Left renal pelvis (tissue), 4 donors: ENCODE measurements at places on chromosomes 5 and 9. TPM values are rescaled to one million over a fixed set of nuclear protein-coding genes. Genes with fewer than 3 reads are reported as not detected.

Gene RNF183
- 0.30 TPM for polyA plus RNA-seq

Gene PCDHA7
- polyA plus RNA-seq = 0.14 TPM

Gene IL31RA
- 0.07 TPM for polyA plus RNA-seq

Gene ORM2
- 0.35 TPM for polyA plus RNA-seq

Gene AQP3
- 42.2 TPM for polyA plus RNA-seq

Gene CCL21
- 23.5 TPM for polyA plus RNA-seq

Gene PCDHGA2
- 6.8 TPM for polyA plus RNA-seq

Gene SPINK7
- polyA plus RNA-seq = 1.1 TPM

Gene LCN9
- polyA plus RNA-seq = not detected

Gene CKMT2
- 5.6 TPM for polyA plus RNA-seq

Gene WDR38
- polyA plus RNA-seq = 0.60 TPM

Gene PCDHGA12
- polyA plus RNA-seq = 1.5 TPM

Gene SCGB3A2
- polyA plus RNA-seq = 6.9 TPM

Gene NTNG2
- 0.40 TPM for polyA plus RNA-seq

Gene MAMDC2
- polyA plus RNA-seq = 9.1 TPM

Gene CRHBP
- polyA plus RNA-seq = 6.4 TPM

Gene ADAMTS2
- 12.6 TPM for polyA plus RNA-seq

Gene C9orf50
- polyA plus RNA-seq = 1.1 TPM

Gene GRIA1
- 1.4 TPM for polyA plus RNA-seq

Gene MARCHF11
- polyA plus RNA-seq = 5.0 TPM

Gene BTNL3
- polyA plus RNA-seq = not detected

Gene GMCL2
- polyA plus RNA-seq = not detected

Gene OR13C5
- polyA plus RNA-seq = not detected

Gene MYOZ3
- 6.0 TPM for polyA plus RNA-seq

Gene GLRA1
- polyA plus RNA-seq = not detected

Gene SLC4A9
- polyA plus RNA-seq = 0.63 TPM

Gene AIF1L
- 21.4 TPM for polyA plus RNA-seq

Gene GBGT1
- 2.3 TPM for polyA plus RNA-seq

Gene PLPP1
- 78.4 TPM for polyA plus RNA-seq

Gene CCL27
- 0.66 TPM for polyA plus RNA-seq

Gene WNK2
- 10.3 TPM for polyA plus RNA-seq

Gene C9orf153
- 0.29 TPM for polyA plus RNA-seq

Gene FST
- polyA plus RNA-seq = 174 TPM

Gene ZNF354C
- polyA plus RNA-seq = 22.3 TPM

Gene CATSPER3
- 1.2 TPM for polyA plus RNA-seq

Gene TARS1
- polyA plus RNA-seq = 142 TPM

Gene AFF4
- polyA plus RNA-seq = 60.5 TPM

Gene COL15A1
- polyA plus RNA-seq = 29.8 TPM

Gene DOK3
- polyA plus RNA-seq = 4.4 TPM

Gene SELENOP
- polyA plus RNA-seq = 497 TPM

Gene IL12B
- not detected for polyA plus RNA-seq

Gene ENC1
- 35.7 TPM for polyA plus RNA-seq

Gene GOLM1
- polyA plus RNA-seq = 155 TPM

Gene TPPP
- 4.0 TPM for polyA plus RNA-seq

Gene EFCAB9
- polyA plus RNA-seq = not detected

Gene HSD17B4
- polyA plus RNA-seq = 138 TPM

Gene MZB1
- 0.39 TPM for polyA plus RNA-seq

Gene HAVCR2
- polyA plus RNA-seq = 5.4 TPM

Gene ABL1
- polyA plus RNA-seq = 75.7 TPM

Gene TXNDC8
- not detected for polyA plus RNA-seq

Gene C9orf43
- 0.34 TPM for polyA plus RNA-seq

Gene SPINK5
- polyA plus RNA-seq = 0.32 TPM

Gene SLC6A3
- polyA plus RNA-seq = 0.14 TPM

Gene LAMC3
- 27.4 TPM for polyA plus RNA-seq

Gene LVRN
- polyA plus RNA-seq = 13.6 TPM

Gene INSL6
- polyA plus RNA-seq = 0.29 TPM

Gene FCN2
- not detected for polyA plus RNA-seq

Gene NPR3
- polyA plus RNA-seq = 30.0 TPM

Gene ACTL7A
- polyA plus RNA-seq = not detected
